ENCODE measurements at places on chromosomes 6 and 20.

DNA sequence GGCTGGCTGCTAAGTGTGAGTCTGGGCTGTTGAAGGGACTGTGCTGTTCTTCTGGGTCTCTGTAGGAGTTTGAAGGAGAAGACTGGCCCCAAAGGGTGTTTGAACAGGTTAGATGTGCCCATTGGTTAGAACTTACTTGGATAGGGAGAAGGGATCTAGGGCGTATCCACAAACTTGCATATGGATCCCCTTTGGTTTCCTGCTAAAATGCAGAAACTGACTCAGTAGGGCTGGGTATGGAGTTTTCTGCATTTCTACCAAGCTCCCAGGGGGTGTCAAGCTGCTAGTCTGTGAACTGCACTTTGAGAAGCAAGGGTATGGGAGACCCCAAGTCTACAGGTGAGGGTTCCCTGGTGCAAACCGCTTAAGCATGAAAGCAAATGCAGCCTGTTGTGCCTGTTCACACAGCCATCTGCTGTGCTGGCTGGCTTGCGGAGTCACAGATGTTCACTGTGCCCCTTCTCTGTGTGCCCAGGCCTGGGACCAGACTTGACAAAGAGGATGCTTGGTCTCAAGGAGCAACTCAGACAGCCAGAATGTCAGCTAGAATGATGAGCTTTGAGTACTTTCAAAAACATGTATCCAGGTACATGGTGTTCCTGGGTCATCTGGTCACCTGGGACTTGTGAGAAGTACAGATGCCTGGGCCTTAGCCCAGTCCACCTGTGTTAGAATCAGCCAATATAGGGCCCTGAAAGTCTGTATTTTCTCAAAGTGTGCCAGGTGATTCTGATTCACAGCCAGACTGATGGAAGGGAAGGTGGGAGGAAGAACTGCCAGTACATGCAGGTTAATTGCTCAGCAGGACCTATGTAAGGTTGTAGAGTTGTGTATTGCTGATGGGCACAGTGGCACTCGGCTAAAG, 7.4 kb downstream of the PPP1R16B start:
- DNase-seq = no peak

DNA sequence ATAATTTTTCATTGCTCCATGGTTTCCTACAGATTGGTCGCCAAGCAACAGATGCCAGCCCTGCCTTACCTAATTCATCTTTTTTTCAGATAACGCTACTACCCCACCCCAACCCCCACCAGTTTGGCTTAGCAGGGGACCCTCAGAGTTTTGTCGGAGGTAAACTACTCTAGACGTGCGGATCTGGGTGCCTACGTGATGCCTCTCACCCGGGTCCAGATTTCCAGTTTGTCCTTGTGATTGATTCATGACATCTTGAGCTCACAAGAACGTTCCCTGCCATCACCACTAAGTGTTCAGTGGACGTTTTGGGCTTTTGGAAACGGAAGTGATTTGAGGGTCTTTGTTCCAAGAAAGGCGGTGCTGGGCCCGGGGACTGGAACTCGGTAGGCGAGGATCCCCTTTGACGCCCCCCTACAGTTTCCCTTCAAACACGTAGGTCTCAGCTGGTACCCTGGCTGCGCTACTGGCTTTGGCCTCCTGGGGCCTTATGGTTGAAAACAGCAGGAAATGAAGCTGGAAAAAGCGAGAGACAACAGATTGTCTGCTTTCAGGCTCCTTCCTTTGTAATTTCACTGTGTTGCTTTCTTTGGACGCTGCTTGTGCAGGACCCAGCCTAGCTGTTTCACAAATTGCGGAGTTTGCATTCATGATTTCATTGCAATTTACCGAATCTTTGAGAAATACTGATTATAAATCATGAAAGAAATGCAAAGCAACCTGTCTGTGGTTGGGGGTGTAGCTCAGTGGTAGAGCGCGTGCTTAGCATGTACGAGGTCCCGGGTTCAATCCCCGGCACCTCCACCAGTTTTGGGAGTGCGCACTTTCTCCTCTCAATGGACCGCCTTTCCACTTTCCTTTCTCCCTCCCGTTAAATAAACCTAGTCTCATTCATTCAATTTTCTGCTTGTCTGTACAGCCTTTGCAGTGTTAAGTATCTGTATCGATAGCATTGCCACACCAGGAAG, 81.0 kb downstream of the GPX5 start:
- DNase-seq = no peak

DNA sequence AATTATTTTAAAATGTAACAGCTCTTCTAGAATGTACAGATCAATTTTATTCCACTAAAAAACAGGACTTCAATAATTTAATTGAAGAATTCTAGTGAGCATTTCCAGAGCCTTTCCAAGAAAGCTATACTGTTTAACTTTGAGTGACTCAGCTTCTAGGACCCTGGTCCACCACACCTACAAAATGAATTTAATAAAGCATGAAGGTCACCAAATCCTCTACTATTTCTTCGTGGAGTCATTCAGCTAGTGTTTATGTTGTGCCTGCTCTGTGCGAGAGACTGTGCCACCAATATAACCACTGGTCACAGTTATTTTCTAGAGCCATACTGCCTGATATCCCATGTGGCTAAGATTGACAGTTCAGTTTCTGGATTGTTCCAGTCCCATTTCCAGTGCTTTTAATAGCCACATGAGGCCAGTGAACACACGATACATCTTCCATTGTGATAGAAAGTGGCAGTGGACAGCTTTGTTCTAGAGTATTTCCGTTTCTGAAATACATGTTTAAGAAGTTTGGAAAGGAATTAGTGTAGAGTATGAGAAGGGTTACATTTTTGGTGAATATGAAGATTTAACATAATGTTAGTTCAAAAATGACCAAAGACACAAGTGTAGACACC, 160.7 kb downstream of the MTHFD1L start:
- no peak for DNase-seq

- DNase-seq = no peak
Observed at GRCh38 chr6:157514659-157515496, 133.9 kb downstream of the ZDHHC14 start.
